ENCODE measurements at places on chromosomes 2 and 18.

DNA sequence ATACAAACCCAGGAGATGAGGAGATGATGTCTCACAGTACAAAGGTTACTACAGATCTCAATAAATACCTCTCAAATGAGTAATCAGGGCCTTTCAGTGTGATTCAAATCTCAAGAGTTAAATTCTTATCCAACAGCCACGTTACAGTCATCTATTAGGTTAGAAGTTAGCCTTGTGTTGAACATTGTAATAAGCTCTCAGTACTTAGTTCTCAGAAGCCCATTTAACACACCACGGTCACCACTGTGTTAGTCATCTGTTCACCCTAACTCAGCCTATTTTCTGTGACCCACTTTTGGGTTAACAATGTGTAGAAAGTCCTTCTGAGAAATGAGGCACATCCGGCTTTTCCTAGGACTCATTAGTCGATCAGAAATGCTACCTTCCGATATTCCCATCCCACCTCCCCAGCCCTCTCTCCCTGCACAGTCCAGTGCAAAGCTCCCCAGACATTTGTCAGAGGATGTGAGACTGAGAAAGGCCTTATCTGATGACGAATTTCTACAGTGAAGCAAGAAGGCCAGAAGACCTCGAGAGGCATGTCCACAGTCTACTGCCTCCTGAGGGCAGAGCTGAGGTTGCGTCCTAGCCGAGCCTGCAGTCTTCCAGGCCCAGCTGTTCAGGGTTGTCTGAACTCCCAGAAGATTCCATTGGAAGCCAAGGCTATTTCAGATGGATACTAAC is 92.6 kb downstream of the ACTR2 start:
- DNase-seq: no peak

GRCh38 chr2:33909945-33910695 is 311.0 kb upstream of the FAM98A start:
- no peak for DNase-seq

DNA sequence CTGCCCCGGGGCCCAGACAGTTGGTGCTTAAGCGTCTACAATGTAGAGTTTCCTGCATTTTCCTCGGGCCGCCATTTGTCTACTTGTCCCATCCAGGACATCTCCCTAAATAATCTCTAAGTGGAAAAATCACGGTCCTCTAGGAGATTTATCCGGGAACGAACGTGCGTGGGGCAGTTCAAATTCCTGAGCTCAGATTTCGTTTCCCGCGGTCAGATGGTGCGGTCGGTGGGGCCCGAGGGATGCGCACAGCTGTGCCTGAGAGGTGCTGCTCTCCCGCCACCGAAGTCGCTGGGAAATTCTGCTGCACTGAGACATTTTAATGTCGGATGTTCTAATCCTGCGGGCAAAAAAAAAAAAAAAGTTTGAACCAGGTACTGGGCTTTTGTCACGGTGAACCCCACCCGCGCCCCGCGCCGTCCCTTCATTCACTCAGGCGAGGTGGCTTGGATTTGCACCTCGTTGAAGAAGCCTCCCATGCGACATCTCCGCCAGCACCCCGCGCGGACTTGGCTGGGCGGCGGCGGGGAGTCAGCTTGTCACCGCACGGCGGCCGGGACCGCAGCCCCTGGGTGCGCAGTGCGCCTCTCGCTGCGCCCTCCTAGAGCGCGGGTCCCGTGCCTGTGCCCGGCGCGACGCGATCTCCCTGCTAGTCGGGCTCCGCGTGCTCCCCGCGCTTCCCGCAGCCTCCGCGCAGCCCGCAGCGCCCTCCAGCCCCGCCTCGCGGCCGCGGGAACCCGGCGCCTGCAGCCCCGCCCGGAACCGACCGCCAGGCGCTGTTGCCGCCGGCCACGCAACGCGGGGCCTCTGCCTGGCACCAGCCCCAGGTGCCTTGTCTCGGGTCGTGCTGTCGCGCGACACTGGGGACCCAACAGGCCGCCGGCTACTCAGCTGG is 191.9 kb upstream of the TCF4 start:
- DNase-seq: no peak

DNA sequence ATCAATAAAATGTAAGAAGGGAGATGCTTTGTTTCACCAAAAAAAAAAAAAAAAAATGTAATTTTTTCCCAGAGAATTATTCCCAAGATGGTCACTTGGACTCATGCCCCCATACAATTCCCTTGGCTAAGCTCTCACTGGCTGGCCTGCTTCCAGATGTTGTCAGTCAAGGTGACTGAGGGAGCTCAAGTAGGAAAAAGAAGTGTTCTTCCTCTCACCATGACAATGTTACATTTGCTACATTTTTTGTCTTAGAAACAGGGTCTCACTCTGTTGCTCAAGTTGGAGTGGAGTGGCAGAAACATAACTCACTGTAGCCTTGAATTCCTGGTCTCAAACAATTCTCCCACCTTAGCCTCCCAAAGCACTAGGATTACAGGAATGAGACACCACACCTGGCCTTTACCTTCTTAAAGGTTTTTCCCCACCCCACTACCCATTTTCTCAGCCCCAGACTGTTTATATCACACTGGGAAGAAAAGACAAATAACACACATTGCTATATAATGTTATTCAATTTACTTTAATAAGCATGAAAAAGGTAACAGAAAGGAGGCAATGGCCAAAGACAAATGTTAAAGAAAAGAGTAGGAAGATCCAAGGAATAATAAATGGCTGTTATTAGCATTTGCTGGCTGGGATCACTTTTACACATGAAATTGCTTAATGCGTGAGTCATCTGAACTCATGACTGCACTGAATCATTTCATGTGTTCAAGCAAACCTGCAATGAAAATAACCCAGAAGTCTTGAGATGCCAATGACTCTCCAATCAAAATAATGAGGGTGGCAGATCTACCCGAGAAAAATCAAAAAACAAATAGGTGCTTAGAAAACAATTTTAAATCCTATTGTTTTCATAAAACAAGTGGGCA is 45.2 kb downstream of the ACVR1 start:
- no peak for DNase-seq

- no peak for DNase-seq
These were observed 50.0 kb upstream of the ACYP2 start for GRCh38 chr2:54065411-54065810.

DNA sequence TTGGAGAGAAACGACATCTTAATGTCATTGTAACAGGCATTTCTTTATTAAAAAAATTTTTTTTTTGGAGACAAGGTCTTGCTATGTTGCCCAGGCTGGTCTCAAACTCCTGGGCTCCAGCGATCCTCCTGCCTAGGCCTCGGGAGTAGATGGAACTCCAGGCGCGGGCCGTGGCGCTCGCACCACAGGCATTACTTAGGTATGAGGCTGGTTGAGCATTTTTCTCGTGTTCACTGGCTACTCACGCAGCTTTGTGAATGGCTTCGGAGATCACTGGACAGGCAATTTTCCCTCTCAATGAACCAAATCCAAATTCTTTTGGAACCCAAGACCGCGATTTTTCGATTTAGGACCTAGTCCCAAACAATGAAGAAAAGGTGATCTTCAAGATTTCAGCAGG is 795 bp upstream of the TCF7L1 start:
- no peak for DNase-seq

GRCh38 chr2:7262727-7263126 is 345.5 kb downstream of the RNF144A start:
- DNase-seq: no peak

- DNase-seq: no peak
These were observed 22.4 kb downstream of the DYNC2LI1 start for GRCh38 chr2:43796206-43796605.

DNA sequence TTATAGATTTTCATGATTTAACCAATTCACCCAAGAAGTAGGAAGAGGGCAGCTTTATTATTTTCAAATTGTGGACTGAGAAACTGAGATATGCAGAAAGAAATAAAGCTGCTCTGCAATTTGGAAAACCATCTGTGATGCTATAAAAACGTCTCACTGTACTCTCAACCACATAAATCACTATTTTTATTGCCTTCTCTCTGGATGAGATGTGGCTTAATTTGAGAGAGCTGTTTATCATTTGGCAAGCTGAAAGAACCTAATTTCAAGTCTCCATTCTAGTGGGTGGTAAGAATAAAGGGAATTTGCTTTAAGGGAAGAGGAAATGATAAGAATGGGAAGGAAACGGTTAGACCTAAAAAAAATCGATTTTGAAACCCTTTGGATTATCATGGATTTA is 49.9 kb upstream of the CYP1B1 start:
- DNase-seq: no peak

- no peak for DNase-seq
These were observed 1733.6 kb upstream of the CELF4 start for GRCh38 chr18:39299152-39299551.

DNA sequence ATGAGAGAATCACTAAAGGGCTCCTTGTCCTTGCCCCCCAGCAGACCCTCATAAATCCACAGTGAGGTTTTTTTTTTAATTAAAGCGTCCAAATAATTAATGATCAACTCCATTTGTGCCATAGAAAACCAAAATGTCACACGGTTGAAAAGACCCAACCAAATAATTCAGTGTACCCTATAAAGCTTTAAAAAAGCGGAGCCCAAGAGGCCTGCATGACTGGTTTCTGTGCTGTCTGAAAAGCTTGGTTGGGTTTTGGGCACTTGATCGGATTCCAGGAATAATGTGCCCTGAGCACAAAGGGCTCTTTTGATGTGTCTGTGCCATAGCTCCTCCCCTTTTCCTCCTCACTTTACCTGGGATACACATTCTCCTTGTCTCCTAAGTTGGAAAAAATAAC is 523.2 kb downstream of the TNS1 start:
- no peak for DNase-seq

DNA sequence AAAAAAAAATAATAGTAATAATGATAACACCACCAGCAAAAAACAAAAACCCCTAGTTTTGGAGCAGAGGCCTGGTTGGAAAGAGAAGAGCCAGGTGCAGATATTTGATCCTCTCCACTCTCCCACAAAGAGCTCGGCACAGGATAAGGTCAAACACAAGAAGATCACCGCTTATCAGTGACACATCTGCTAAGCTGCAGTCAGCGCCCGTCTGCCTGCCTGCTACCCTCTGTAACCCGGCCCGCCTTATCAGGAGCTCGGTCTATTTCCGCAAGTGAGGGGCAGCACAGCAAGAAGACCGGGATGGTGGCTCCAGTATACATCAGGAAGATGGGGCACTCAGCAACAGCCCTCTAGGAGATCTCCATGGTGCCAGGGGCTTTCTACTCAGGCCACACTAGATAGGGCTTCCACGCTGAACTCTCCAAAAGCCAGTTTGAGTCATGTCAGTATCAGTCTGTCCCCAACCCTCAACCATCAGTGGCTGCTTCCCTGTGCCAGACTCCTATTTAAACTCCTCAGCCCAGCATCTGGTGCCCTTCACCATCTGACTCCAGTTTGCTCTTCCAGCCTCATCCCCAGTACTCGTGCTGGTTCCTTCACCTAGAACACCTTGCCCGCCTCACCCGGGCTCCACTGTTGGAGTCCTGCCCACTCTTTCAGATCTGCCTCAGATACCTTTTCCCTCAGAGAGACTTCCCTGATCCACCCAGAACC is 67.3 kb upstream of the PPP1CB start:
- DNase-seq: no peak

- DNase-seq: no peak
These were observed 2.4 kb upstream of the SERPINB10 start for GRCh38 chr18:63905361-63905760.

- no peak for DNase-seq
These were observed 698.1 kb upstream of the NXPH2 start for GRCh38 chr2:139478165-139478914.

DNA sequence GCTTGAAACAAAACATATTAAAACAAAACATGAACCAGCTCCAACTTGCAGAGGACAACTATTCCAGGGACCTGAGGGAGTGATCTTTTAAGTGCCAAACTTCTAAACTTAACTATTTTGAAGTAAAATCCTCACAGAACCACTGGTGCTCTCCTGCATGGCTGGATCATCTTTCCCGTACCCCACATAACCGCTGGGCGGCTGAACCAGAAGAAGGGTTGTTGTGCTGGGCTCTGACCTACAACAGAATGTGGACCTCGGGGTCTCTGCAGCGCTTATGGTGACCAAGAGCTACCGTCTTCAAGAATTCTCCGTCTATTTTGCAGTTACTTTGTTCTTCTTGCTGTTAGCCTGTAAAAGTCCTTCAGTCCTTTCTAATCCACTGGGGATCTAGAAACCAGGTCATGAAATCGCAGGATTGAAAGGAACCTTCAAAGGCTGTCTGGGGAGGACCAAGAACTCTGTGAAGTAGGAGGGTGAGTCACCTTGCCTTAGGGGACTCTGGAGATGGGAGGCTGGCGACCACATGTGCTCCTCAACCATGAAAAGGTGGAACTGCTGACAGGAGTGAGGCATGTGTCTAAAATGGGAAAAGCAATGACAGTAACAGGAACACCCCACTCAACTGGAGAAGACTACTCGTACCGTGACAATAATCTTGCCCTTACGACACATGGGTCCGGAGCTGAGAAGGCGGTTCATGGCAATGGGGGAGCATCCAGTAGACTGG is 46.6 kb downstream of the HDLBP start:
- peak; percentile 11 for DNase-seq

DNA sequence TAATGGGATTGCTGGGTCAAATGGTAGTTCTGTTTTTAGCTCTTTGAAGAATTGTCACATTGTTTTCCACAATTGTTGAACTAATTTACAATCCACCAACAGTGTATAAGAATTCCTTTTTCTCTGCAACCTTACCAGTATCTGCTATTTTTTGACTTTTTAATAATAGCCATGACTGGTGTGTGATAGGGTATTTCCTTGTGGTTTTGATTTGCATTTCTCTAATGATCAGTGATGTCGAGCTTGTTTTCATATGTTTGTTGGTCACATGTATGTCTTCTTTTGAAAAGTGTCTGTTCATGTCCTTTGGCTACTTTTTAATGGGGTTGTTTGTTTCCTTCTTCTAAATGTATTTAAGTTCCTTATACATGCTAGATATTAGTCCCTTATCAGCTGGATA is 322.3 kb downstream of the CDH2 start:
- no peak for DNase-seq

DNA sequence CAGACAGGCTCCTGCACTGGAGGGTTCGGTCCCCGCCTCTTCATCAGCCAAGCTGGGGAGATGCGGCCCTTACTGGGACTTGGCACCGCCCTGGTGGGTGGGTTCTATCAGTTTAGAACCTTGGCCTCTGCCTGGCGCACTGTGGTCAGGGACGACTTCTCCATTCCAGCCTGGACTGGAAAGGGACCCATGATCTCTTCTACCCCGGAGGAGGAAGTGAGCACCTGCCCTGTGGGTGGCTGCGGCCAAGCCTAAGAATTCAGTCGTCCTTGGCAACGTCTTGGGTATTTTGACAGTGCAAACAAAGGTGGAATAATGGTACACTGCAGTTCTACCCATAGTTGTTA is 106.9 kb upstream of the CD302 start:
- DNase-seq: no peak

- DNase-seq: no peak
These were observed 120.5 kb downstream of the GULP1 start for GRCh38 chr2:188412190-188412589.

All from activated CD8-positive, alpha-beta memory T cell treated with anti-CD3 and anti-CD28 coated beads for 24 hours (primary cell).